Hepatocyte (in vitro differentiated cells): ENCODE measurements at places on chromosomes 5 and 9. TPM values are rescaled to one million over a fixed set of nuclear protein-coding genes. Genes with fewer than 3 reads are reported as not detected.

LCNL1 gene
- total RNA-seq: 0.04 and 0.13 TPM in 2 replicates

PCDHB16 gene
- 2.2 and 3.4 TPM in 2 replicates for total RNA-seq

FAM169A gene
- 13.7 and 16.2 TPM in 2 replicates for total RNA-seq

IGIP gene
- total RNA-seq: 4.4 and 7.2 TPM in 2 replicates

NUDCD2 gene
- total RNA-seq: 15.3 and 18.8 TPM in 2 replicates

CDH12 gene
- 44.5 and 45.5 TPM in 2 replicates for total RNA-seq

ZNF782 gene
- total RNA-seq: 7.0 and 10.7 TPM in 2 replicates

PPIC gene
- 80.4 and 91.0 TPM in 2 replicates for total RNA-seq

EMB gene
- total RNA-seq: 9.8 and 11.0 TPM in 2 replicates
